ENCODE measurements at places on chromosomes 3 and 15.
A peak's percentile ranks its signal among the peaks of the same experiment; 100 is the strongest.

DNA sequence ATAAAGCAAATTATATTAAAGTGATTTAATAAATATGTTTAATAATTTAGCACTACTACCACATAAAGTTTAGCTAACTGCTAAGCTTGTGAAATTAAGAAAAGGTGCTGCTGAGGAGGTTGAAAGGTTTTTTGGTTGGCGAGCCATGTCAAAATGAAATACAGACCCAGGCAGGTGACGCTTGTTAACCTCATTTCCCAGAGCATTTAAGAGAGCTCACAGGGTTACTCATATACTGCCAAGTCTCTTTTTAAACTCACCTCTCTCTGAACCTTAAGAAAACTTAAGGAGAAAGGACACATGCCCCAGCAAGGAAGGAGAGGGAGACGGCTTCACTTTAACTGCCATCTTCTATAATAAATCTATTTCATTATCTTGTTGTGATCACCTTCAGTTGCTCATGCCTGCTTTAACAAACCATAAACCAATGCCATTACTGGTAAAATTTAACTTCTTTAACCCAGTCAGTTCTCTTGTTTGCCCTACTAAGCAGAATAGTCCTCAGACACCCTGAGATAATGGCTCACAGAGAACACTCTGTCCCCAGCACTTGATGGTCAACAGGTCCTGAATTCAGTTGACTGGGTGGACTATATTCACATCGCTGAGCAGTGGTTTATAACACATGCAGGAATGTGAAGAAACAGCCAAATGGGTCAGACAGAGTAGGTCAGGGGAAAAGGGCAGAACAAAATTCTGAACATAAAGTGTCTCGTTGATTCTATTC is 540.1 kb downstream of the UNC13C start:
- DNase-seq = no peak

DNA sequence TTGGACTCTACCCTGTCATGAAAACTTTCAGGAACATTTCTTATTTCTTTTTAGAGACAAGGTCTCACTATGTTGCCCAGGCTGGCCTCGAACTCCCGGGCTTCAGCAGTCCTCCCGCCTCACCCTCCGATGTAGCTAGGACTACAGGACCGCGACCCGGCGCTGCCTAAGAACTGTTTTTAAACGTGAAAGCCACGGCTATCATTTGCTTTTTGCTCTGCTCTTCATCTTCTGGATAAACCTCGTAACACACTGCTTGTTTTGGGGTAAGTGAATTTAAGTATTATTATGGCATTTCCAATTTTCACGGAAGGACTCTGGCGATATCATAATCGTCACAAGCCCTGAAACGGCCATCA is 14.3 kb upstream of the CCNL1 start:
- DNase-seq = no peak

DNA sequence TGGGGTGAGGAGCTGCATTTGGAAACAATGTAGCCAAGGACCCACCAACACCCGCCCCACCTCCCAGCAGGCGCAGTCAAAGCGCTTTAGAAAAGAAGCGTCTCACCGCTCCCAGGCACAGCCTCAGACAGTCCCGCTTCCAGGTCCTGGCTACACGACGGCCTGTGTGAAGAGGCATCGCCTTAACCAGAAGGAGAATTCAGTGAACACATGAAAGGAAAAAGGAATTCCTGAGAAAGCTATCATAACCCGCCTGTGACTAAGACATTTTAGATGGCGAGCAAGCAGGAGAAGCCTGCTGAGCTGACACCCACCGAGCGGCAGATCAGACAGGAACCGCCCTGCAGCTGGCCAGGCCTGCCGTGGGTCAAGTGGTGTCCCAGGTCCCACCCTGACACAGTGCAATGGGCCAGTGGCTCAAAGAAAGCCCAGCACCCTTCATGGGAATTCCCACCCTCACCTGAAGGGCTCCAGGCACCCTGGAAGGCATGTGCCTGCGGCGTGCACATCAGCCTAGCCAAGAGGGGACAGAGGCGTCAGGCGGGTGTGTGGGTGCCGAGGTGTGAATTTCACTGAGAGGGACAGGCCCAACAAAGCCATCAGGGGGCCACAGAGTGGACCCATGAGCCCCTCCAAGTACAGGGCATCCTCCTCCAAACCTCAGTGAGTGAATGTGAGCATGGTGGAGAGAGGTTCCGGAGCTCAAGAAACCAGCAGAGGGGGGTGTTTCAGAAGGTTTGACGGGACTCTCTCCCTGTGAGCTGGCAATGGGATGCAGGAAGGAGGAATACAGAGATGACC is 144.8 kb downstream of the NSMCE3 start:
- DNase-seq = no peak

GRCh38 chr3:5092018-5092417 is 30.1 kb upstream of the ARL8B start:
- no peak for DNase-seq

DNA sequence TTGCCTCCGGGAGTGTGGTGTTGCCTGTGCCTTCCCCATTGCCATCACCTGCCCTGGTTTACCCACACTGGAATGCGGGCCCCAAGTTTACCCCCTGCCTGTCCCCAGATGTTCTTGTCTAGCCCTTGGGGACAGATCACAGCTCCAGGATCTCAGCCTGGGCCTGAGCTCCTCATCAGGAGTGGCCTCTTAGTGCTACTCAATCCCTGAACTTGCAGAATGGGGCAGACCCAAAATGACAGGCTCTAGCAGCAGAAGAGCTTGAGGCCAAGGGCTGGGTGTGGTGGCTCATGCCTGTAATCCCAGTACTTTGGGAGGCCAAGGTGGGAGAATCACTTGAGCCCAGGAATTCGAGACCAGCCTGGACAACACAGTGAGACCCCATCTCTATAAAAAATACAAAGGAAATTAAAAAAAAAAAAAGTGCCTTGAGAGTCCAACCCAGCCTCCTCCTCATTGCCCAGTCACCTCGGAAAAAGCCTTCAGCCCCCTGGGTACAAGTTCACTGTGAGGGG is 3.8 kb downstream of the CHAC1 start:
- DNase-seq = no peak

DNA sequence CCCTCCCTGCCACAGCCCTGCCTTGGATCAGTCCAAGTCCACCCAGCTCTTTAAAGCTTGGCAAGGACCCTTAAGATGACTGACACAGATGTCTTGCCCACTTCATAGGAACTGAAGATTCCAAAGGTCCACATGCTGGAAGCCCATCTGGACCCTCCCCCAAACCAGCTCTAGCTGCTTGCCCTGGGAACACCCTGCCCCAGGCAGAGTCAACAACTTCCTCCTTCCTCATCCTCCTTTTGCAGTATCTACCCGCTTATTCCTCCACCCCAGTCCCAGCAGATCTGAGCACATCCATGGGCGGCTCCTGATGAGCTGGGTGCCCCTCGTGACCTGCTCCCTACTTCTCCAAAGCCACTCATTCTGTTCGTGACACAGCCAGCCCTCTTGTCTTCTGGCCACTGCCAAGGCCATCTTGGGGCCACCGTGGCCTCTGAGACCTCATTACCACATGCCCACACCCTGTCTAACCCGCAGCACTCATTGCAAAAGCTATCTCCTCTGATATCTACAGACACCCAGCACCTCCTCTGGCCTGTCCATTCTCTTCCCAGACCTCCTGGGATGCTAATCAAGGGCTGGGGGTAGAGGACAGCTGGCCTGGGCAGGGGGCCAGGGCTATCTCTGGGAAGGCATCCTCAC is 2.0 kb upstream of the PFKFB4 start:
- DNase-seq = peak; percentile 85

- no peak for DNase-seq
Observed at GRCh38 chr15:69795601-69796000, 302.1 kb downstream of the TLE3 start.

DNA sequence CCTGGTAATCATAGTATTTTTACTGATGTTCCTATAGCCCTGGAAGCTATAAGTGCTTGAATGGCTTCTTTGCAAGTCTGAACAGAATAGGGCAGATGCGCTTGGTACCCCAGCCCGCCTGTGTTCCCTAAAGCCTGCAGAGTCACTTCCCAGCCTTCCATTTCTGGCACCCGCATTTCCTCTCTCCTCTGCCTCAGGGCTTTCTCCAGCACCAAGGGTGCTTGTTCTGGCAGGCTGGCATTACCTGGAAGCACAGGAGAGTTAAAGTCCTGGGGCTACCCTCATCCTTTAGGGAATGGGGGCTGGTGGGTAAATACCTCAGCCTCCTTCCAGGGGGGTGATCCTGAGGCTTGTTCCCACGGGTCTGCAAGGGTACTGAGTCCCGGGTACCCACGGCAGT is 7.4 kb upstream of the CHRNA3 start:
- no peak for DNase-seq

- DNase-seq = no peak
Observed at GRCh38 chr15:66864871-66865281, 162.8 kb downstream of the SMAD6 start.

GRCh38 chr3:72391659-72392058 is 456.6 kb downstream of the SHQ1 start:
- DNase-seq = no peak

GRCh38 chr3:57226176-57226575 is 1.4 kb upstream of the APPL1 start:
- DNase-seq = no peak

- DNase-seq = no peak
Observed at GRCh38 chr15:25875566-25875965, 12.4 kb upstream of the ATP10A start.

- DNase-seq = no peak
Observed at GRCh38 chr3:23103764-23104163, 99.4 kb upstream of the UBE2E2 start.

GRCh38 chr3:48436855-48437254 is 3.1 kb downstream of the CCDC51 start:
- no peak for DNase-seq

GRCh38 chr3:197961582-197961945 is 1.5 kb downstream of the LMLN start:
- no peak for DNase-seq

- no peak for DNase-seq
Observed at GRCh38 chr3:132405609-132406299, 11.5 kb upstream of the DNAJC13 start.

DNA sequence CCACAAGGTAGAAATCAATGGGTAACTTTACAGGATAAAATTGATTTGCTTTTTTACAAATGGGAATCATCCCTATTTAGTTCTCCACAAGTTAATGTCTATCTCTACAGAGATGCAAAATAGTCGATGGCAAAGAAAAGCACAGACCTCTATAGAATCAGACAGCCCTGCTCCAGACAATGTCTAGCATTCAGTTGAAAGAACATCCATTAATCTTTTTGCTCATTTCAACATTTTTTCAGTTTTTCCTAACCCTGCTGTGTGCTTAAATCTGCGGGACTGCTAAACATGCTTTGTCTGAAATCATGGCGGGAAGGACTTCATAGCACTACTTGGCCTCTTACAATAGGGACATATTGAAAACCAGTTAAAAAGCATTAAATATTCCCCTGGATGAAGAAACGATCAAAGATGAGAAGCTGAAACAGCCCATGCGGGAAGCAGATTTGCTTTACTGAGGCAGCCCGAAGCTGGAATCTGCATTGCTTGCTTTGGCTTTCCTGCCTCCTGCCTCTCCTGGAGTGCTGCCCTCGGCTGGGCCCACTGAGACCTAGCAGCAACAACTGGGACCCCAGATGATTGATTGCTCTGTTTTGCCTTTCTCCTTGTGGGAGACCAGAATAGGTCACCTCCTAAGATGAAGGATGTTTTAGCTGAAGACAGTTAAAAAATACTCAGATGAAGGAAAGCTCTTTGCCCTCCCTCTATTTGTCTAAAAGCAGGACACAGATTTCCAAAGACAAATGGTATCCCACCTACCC is 38.5 kb upstream of the RASGRP1 start:
- DNase-seq = no peak

DNA sequence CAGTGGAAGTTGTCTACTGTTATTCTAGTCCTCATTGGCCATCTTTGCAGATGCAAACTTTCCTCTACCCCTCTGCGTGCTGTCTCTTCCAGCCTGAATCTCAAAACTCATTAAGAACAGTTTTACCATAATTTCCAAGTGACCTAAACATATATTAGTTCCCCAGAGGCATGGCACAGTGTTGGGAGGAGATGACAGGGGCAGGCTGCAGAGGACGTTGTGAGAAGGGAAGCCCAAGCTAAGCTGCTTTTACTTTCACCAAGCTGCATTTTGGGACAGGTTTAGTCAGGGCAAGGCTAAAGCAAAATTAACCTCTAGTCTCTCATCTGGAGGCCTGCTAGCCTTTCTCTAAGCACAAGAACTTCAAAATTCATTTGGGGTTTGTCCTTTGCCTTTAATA is 318.6 kb upstream of the SATB1 start:
- no peak for DNase-seq

DNA sequence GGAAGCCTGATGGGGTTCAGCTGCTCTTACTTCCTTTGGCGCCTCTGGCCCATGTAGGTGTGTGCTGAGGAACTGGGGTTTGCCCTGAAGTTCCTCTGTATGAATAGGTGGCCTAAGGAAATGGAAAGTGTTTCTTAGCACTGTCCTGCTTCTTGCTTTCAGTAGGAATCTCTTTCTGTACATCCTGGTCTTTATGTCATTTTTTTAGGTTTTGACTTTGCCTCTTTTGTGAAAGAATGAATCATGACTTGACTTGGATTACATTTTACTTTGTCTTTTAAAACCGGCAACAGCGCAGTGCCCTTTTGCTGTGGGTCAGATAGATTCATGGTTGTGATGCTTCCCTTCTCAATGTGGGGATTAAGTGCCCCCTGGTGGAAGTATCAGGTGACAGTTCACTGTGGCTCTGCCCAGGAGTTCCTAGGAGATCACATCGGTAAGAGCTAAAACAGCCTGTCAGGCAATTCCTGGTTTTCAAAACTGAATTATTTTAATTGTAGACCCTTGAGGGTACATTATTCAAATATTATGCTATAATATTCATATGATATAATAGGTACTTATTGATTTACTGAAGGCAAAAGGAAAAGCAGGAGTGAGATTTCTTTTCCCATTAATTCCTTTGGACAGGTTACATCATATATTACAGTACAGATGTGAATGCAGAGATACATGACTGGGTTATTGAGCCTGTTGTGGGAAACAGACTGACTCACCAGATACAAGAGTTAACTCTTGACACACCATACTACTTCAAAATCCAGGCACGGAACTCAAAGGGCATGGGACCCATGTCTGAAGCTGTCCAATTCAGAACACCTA is 95.4 kb downstream of the HCN4 start:
- DNase-seq = peak; percentile 21

DNA sequence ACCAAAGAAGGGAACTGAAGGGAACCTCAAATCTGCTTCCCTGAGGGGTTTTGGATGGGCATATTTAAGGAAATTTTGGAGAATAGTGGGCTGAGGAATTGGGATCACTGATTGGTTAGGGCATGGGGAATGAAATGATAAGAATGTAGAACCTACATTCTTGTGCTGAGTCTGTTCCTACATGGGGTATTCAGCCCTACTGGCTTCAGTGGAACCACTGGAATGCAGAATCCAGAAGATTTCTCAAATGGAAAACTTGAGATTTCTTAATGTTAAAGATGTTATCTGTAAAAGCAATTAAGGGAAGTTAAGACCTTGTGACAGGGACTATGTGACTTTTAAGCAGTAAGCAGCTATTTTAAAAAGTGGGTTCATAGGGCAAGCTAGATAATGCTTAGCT is 1062.4 kb downstream of the AGBL1 start:
- DNase-seq = no peak

- no peak for DNase-seq
Observed at GRCh38 chr3:139096670-139097069, 52.0 kb upstream of the PRR23C start.

GRCh38 chr3:22951910-22952309 is 251.2 kb upstream of the UBE2E2 start:
- no peak for DNase-seq

- DNase-seq = no peak
Observed at GRCh38 chr15:59104602-59104911, 389 bp upstream of the CCNB2 start.

- no peak for DNase-seq
Observed at GRCh38 chr3:50637011-50637410, 20.1 kb downstream of the MAPKAPK3 start.

GRCh38 chr15:51313074-51313393 is 25.4 kb downstream of the CYP19A1 start:
- no peak for DNase-seq
